ENCODE measurements at places on chromosomes 1 and 21.

DNA sequence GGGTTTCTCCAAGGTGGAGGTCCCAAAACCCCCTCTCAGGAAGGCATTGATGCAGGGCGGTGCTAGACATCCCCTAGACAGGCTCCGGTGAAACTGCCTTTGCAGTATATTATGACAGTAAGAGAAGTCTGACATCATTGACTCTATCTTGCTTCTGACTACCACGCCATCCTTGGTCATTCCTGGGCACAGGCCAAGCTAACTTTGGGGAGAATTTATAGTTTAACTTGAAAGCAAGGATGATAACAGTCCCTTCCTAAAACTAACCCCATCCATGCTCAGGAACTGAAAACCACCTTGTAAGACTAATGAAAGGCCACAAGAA is 30.3 kb downstream of the RSPH1 start:
- no peak for DNase-seq

- DNase-seq, result no peak
Observed at GRCh38 chr1:157994704-157995582, 1.5 kb downstream of the KIRREL1 start.

- DNase-seq, result no peak
Observed at GRCh38 chr1:42797979-42798378, 13.2 kb downstream of the TMEM269 start.

- DNase-seq, result no peak
Observed at GRCh38 chr1:118841521-118841920, 146.6 kb downstream of the TBX15 start.

GRCh38 chr1:118861216-118861615 is 126.9 kb downstream of the TBX15 start:
- no peak for DNase-seq

- no peak for DNase-seq
Observed at GRCh38 chr1:111731956-111732355, 7.2 kb downstream of the INKA2 start.

DNA sequence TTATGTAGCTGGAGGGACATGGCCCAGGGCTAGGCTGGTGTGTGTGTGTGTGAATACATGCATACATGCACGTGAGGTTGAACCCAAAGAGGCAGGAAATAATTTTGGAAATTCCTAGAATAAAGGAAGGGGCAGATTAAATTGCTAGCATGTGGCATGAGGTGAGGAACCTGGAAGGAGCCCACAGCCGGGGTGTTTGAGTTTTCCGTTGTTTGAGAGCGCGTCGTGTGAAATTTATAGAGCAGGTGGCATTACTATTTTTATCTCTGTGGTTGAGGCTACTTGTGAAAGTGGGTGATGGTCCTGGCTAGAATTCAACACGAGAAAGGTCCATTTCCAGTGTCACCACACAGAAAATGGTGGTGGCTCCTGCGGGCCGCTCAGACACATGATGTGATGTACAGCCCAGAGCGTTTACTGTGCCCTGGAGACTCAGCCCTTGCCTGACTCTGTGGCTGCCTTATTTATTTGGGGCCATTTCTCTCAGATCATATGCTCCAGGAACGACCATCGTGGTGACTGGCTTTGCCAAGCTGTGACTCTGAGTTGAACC is 48.0 kb downstream of the BACE2 start:
- no peak for DNase-seq

- DNase-seq, result no peak
Observed at GRCh38 chr1:115641762-115642167, at the start of gene VANGL1. VANGL1 (plus strand) TSS chr1:115641970; CDS start chr1:115651414, 9,444 bp downstream.

- no peak for DNase-seq
Observed at GRCh38 chr1:239593527-239593926, 207.2 kb downstream of the CHRM3 start.

GRCh38 chr1:185271921-185272320 is 45.1 kb downstream of the IVNS1ABP start:
- no peak for DNase-seq

DNA sequence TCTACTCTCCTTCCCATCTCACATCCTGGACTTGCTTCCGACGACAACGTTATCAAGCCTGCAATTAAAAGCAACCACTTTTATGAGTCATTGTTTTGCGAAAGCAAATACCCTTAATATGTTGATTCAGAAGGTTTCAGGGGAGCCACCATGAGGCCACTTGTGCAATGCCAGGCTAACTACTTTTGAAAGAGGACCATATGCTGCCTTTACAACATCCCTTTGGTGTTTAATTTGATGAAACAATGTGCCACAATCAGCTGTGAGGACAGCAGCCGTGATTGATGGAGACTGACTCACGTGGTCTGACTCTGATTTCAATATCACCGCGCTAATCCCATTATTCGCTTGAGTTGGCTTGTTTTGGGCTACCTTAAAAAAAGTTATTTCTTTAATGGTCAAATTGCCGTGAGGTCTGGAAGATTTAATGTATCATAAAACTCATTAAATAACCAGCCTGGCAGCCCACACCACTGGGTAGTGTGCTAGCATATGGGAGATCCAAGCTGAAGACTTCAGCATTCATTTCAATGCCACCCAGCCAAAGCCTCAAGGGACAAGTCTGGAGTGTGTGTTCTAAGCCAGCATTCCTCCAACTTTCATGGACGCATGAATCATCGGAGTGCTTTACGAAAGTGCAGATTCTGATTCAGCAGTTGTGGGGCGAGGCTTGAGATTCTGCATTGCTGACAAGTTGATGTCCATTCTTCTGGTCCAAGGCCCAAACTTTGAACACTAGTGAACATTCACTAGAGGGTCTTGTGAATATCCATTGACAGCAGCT is 73.3 kb upstream of the PAXBP1 start:
- DNase-seq, result no peak

GRCh38 chr1:245707941-245708340 is 553.2 kb downstream of the KIF26B start:
- no peak for DNase-seq

GRCh38 chr1:39977202-39977601 is 22.3 kb downstream of the MFSD2A start:
- DNase-seq, result no peak

DNA sequence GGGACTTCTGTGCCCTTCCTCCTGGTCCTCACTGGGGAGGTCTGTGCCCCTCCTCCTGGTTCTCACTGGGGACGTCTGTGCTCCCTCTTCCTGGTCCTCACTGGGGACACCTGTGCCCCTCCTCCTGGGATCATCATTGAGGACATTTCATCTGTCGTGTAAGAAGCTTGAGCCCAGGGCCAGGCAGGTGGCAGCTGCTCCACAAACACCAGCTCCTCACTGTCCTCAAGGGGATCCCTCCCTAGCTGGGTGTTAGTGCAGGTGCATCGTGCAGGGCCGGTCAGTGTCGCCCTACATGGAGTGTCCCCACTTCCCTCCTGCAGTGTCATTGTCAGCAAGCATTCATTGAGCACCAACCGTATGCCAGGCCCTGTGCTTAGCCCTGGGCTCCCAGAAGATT is 312.7 kb downstream of the PTPRU start:
- DNase-seq, result no peak

DNA sequence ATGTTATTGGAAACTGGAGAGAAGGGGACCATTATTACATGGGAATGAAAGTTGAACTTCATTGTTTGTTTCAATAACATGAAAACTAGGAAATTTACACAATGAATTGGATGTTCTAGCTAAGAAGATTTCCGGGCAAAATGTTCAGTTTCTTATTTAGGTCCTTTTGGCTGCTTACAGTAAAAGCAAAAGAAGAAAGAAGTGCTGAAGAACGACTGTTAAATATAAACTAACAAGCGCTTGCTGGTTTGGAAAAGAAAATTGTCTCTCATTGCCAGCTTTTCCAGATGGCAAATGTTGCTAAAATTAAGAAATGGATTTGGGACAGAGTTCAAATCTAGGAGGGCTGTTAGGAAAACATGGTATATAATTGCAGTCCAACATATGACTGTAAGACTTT is 139.6 kb downstream of the ZNF644 start:
- DNase-seq, result no peak

DNA sequence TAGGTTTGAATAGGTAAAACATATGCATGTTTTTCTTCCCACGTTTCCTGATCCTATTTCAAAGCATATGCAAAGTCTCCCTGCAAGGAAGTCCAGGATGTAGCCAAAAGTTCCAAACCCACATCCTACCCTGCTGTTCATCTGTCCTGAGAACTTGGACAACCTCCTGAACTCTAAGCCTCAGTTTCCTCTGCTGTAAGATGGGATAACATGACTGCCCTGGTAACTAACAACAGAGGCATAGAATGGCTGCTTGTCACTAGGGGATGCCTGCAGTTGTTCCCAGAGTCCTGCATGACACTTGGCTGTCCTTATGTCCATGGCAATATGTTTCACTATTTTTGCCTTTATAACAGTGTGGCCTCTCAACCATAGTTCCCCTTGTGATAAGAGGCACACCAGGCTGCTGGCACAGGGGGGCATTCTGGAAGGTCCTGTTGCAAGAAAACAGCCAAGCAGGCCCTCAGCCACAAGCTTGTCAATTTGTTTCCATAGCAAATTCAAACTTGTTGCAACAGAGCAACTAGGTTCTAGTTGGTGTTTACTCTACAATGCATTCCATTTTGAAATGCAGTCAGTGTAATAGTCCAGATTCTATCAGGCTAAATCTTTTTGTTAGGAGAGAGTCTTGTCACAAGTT is 1.5 kb upstream of the HDGF start:
- no peak for DNase-seq

GRCh38 chr21:44865561-44866280 is 7.8 kb downstream of the PTTG1IP start:
- no peak for DNase-seq

- DNase-seq, result no peak
Observed at GRCh38 chr1:153566414-153567371, 1.0 kb upstream of the S100A2 start.

DNA sequence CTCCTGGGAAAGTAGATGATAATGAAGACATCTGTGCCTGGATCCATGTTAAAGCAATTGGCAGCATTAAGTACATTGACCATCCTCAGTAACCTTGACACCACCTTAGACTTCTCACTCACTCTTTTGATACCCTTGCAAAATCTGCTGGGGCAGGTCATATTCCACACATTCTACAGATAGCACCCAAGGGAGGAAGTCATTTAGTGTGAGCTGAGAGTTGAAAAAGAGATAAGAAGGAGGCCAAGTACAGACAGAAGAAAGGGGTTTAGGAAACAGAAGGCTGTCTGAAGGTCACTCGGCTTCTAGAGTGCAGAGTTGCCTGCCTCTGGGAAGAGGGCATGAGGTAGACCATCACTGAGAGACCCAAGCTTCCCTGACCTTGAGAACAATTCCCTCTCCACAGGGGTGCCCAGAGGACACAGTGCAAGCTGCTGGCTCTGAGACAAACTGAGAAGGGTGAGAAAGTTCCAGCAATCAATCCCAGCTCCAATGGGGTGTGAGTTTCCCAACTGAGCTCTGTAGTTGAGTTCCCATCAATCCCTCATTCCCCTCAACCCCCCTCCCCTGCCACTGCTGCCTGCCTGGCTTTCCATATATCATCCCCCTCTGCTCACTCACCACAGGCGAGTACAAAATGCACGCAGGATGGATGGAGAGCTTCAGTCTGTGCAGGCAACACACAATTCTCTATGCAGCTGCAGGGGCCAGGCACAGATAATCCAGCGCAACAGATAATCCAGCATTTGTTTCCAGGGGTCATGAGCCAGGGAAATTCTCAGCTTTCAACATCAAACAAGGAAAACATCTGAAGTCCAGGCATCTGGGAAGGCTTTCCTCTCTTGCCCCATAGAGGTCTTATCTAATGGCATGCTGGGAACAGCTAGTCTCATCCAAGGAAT is 7.4 kb upstream of the MOB3C start:
- no peak for DNase-seq

DNA sequence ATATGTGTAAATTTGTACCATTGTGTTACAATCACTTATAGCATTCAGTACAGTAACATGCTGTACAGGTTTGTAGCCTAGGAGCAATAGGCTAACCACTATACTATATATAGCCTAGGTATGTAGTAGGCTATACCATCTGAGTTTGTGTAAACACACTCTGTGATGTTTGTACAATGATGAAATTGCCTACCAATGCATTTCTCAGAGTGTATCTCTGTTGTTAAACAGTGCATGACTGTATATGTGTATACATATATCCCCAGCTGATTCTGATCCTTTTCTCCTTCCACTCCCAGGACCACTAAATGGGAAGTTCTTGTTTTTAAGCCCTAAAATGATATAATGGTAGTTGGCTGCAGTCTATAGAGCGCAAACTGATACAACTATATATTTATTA is 7.8 kb downstream of the GNPAT start:
- DNase-seq, result no peak

DNA sequence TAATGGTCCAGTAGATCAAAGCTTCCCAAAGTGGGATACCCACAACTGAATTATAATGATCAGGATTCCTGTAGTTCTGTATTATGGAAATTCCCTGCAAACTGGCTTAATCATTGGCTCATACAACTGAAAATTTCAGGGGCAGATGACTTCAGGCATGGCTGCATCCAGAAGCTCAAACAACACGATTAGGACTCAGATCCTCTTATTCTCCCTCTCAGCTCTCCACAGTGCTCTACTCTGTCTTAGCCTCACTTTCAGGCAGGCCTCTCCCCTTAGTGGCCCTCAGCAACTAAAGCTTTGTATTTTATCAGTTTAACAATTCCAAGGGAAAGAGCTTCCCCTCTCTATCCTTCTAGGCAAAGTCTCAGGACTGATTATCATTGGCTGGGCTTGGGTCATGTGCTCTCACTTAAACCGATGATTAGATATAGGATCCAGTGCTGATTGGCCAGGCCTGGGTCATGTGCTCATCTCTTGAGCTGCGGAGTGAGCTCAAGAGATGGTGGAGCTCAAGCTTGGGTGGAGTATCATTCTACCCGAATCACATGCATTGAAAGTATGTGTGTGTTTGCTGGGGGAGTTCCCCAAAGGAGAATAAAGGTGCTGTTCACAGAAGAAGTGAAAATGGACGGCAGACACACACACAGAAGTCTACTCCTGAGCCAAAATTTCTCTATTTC is 57.9 kb upstream of the RUNX3 start:
- no peak for DNase-seq

- no peak for DNase-seq
Observed at GRCh38 chr1:2510366-2511155, 15.8 kb downstream of the PANK4 start.

DNA sequence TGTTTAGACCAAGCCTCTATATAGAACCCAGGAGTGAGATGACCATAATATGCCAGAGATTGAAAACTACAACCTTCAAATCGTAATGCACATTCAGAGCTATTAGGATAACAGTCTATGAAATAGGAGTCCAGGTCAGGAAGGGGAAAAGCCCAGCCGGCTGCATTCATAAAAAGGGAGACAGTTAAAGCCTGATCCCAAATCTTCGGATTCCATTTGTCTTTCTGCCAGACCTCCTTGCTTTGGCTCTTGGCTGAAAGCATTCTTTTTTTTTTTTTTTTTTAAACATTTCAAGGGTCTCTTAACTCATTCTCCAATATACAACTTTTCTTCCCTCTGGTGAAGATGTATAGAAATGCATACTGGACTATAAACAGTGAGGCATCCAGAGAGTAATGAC is 81.1 kb downstream of the NTPCR start:
- DNase-seq, result no peak

DNA sequence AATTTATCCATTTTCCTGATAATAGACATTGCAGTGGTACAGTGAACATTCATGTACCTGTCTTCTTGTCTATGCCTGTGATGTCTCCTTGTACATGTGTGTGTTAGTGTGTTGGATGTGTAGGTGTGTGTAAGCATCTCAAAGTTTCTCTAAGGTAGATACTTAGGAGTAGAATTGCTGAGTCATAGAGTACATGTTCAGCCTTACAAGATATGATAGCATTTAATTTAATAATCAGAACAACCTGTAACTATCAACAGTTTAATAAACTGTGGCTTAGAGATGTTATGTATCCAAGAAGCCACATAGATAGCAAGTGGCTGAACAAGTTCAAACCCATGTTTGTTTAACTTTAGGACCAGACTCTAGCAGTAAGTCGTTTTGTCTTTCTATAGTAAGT is 35.6 kb downstream of the EPB41 start:
- DNase-seq, result no peak

- no peak for DNase-seq
Observed at GRCh38 chr1:11345971-11346715, 73.1 kb downstream of the UBIAD1 start.
